ENCODE measurements at places on chromosomes 2 and 18. TPM values are rescaled to one million over a fixed set of nuclear protein-coding genes. Genes with fewer than 3 reads are reported as not detected.

GRCh38 chr2:98771721-98772524 is 41.0 kb upstream of the MGAT4A start:
- peak; percentile 59 for DNase-seq

- no peak for DNase-seq
Measured at GRCh38 chr2:206211657-206212255, 52.1 kb downstream of the EEF1B2 start.

GRCh38 chr2:158580760-158581159 is 124.0 kb downstream of the PKP4 start:
- DNase-seq, result no peak

- no peak for DNase-seq
Measured at GRCh38 chr2:23647563-23647962, 262.6 kb downstream of the KLHL29 start.

- no peak for DNase-seq
Measured at GRCh38 chr2:117944816-117945215, 69.1 kb downstream of the CCDC93 start.

- DNase-seq, result no peak
Measured at GRCh38 chr2:165182029-165182428, 21.8 kb downstream of the SCN3A start.

GRCh38 chr2:12320991-12321641 is 395.6 kb upstream of the TRIB2 start:
- no peak for DNase-seq

DNA sequence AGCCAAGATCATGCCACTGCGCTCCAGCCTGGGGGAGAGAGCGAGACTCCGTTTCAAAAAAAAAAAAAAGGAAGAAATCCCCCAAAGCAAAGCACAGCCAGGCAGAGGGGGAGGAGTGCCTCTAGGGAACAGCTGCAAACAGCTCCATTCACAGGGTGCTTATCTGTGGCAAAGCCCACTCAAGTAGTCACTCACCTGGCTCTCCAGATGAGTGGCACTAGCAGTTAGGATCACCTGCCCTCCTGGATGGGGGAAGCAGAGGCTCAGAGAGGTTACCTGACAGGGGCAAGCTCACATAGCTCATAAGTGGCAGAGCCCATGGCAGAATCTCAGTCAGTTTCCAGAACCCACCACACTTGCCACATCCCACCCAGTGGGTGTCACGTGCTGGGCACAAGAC is 30.3 kb downstream of the TFCP2L1 start:
- no peak for DNase-seq

- DNase-seq, result no peak
Measured at GRCh38 chr2:55043841-55044240, 6.4 kb downstream of the RTN4 start.

DNA sequence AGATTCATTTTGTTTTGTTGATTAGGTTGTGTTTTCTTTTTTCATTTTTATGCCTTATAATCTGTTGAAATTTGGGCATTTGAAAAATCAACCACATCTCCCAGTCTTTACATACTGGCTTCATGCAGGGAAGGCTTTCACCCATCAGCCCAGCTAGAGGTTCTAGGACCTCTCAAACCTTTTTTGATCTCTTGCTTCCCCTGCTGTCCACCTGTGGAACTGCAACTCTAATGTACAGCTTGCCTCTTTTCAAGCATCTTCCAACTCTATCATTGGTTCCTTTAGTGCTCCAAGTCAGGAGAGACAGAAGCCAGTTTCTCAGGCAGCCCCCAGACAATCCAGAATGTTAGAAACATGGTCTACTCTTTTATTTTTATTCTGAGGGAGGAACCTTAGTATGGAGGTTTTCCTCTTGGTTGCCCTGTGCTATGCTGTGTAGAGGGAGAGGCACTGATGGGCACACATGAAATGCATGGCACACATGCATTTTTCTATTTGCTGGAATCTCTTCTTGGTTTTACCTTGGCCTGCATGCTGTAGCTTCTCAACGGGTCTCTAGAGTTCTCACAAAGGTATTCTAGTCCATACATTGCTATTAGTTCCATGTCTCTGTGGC is 107.2 kb upstream of the L3MBTL4 start:
- DNase-seq, result no peak

DNA sequence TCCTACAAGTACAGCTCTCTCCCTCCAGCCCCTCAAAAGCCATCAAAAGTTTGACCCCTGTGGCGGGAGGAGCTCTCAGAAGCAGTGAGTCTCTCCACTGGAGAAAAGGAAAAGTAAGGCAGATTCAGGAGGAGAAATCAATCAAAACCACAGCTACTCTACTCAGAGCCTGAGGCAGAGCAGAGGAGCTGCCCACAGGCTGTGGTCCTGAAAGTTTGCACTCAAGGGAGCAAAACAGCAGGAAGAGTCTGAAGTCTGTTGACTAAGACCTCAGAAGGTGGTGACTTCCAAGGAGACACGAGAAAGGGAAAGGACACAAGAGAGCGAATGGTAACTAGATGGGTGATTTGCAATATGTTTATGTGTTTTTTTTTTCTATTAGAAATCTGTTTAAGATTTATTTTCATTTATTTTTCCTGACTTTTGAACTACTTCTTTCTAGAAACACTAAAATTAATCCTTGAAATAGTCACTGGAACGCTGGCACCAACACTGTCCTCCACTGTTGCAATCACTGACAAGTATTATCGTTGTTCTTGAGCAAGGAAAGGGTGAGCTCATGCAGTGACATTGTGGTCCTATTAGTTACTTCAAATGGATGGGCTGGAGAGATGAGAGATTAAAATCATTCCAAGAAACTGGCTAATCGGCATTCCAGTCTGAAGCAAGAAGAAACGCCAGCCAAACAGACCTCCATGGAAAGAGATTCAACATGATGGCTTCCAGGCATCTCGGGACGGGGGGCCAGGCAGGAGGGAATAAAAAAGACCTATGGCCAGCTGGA is 35.8 kb downstream of the PID1 start:
- no peak for DNase-seq

GRCh38 chr2:105324101-105324500 is 5.4 kb downstream of the TGFBRAP1 start:
- DNase-seq, result no peak

The DSG3 gene
- not detected for total RNA-seq

The GPR75 gene
- 1.8 TPM for total RNA-seq

The RAMP1 gene
- 0.25 TPM for total RNA-seq

The CYTIP gene
- 302 TPM for total RNA-seq

The BMP10 gene
- not detected for total RNA-seq

The SERPINB13 gene
- total RNA-seq, result not detected

The BBS5 gene
- 3.5 TPM for total RNA-seq

The UGT1A10 gene
- total RNA-seq, result not detected
